ENCODE measurements at places on chromosomes 4 and X.

GRCh38 chr4:81919810-81920209 is 448.1 kb upstream of the RASGEF1B start:
- no peak for DNase-seq

DNA sequence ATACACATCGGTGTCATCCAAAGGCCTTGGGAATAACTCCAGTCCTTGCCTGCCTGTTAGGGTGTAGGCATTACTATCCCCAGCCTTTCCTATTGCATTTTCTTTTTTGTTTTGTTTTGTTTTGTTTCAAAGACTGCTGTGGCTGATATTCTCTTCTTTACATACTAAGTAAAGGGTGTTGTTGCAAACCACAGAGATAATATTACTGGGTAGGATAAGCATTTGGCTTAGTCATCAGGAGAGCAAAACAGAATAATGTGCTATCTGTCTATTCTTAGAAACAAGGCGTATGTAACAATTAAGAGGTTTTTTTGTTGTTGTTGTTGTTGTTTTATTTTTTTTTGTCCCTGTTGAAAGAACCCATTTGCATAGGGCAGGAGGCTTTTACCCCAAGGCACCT is 41.8 kb downstream of the UGT2B28 start:
- peak; percentile 21 for DNase-seq

- DNase-seq = no peak
Measured at GRCh38 chrX:13293700-13294099, 26.2 kb downstream of the ATXN3L start.

- DNase-seq = no peak
Measured at GRCh38 chr4:138409670-138410069, 167.5 kb upstream of the SLC7A11 start.

DNA sequence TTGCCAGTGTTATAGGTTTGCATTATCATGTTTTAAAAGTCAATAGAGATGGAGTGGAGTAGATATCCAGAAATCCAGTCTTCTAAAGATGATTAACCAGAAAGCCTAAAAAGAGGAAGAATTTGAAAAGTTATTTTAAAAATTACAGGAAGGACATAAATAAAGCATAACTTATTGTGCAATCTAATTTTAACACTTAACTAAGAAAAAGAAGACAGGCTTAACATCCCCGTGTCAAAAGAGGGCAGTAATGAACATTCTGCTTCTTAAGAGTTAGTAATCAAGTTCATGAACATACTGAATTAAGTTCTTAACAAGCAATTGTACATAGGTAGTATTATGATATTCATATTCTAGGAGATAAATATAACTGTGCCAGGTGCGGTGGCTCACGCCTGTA is 39.3 kb downstream of the ELF2 start:
- no peak for DNase-seq

DNA sequence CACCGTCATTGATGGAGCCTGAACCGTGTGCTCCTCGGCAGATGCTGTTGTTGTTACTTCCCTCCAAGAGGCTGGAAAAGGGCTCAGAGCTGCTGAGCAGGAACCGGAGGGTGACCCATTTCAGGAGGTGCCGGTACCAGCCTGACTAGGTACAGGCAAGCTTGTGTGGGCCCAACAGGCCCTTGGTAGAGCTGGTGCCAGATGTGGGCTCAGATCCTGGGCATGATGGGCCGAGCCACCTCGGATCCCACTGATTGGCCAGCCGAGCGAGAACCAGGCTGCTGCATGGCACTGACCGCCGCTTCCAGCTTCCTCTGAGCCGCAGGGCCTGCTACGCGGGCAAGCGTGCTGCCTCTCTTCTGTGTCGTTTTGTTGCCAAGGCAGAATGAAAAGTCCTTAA is 33.7 kb downstream of the NOP14 start:
- no peak for DNase-seq

GRCh38 chr4:94806376-94806775 is 48.6 kb downstream of the BMPR1B start:
- no peak for DNase-seq

GRCh38 chr4:24650849-24651640 is 66.7 kb upstream of the DHX15 start:
- no peak for DNase-seq

GRCh38 chr4:186787536-186787935 is 63.9 kb upstream of the FAT1 start:
- no peak for DNase-seq

DNA sequence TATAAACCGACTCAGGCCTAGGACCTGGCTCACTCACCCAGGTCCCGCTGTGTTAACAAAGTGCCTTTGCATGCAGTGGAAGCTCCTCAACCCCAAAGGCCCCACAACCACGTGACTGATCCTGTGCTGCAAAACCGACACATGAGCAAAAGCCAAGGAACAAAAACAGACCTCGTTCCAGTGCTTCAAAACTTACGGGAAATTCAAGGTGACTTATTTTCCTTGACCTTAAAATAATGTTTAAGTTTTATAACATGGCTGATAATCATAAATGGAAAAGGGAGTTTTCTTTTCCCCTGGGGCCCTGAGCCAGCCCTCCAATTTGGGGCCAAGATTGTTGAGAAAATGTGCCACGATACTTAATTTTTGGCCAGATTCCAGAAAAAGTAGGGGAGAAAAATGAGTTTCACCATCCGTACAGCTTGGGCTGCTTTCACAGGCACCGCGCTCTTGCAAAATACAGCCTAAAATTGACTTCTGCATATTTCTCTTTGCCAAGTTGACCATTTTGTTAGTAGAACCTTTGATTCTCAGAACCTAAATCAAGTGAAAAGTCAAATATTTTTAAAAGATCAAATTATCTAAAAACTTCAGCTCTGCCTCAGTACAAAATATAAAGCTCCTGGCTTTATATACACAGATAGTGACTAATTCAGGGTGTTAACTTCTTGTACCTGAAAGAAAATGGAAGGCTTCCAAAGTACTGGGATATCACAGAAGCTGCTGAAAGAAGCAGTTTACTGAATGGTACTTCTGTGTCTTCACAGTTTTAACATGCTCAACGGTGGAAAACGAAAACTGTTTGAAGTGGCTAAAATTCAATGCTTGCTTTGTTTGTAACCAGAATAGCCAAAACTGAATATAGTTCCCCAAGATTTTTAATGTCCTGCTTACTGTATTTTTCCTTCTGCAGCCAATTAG is 93.8 kb downstream of the APBB2 start:
- DNase-seq = no peak

DNA sequence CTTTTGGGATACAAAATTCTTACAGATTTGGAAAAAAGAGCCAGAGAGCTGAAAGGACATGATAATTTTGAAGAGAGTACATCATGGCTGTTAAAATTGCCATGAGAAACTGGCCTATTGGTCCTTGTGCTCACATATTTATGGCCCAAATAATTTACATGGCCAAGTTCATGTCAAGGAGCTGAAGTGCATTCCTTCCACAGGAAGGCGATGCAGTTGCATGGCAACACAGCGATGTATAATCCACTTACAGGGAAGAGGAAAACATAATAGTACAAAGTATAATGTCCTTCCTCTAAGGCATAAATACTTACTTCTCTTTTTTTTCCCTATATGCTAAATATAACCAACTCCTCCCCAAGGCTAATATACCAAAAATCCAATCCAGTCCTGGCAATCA is 914.5 kb upstream of the AGA start:
- DNase-seq = no peak

- DNase-seq = no peak
Measured at GRCh38 chr4:23991444-23991843, 101.6 kb upstream of the PPARGC1A start.

DNA sequence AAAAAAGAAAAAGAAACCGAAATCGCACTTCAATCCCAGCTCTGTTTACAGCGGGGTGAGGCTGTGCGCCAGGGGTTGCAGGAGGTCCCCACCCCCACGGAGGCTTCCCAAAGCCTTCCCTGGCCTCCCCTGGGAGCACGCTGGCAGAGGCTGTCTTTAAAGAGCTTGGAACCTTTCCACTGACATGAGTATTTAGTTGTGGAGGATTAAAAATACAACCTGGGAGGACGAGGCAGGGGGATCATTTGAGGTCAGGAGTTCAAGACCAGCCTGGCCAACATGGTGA is 69.1 kb downstream of the PPP2R2C start:
- DNase-seq = no peak

- DNase-seq = no peak
Measured at GRCh38 chr4:38139187-38139586, 179.0 kb downstream of the PTTG2 start.

- DNase-seq = no peak
Measured at GRCh38 chrX:2717312-2717711, 26.2 kb downstream of the CD99 start.

DNA sequence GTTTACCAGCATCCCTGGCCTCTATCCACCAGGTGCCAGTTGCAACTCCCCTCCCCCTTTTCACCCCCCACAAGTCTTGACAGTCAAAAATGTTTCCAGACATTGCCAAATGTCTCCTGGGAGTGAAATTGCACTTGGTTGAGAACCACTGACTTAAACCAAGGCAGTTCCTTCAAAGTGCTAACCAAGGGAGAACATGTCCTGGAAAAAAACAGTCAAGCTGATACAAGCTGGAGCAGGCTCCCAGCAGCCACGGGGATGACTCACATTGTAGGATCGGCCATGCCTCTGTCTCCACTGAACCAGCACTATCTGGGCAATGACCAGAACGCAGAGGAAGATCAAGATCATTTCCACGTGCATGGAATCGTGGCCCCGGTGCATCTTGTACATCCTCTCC is 11.4 kb downstream of the RNF175 start:
- DNase-seq = peak; percentile 74

GRCh38 chr4:176357359-176358082 is 37.8 kb downstream of the SPCS3 start:
- DNase-seq = no peak

GRCh38 chrX:114038358-114038757 is 545.5 kb upstream of the HTR2C start:
- no peak for DNase-seq

DNA sequence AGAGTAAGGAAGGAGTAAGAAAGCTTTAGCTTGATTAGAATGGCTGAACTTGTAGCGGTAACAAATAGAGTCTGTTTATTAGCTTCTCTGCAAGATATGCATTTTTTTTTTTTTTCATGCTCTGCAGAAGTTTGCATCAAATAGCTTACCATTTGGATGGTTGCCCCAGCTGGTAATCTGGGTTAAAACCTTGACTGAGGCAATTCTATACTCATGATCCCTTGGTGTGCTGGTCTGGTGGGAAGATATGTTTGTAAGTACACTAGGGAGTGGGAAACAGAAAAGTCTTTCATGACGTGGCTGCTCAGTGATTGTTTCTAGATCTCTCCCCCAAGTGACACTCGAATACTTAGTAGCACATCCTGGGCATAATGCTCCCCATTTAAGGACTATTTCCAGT is 32.1 kb downstream of the SEPTIN11 start:
- DNase-seq = no peak

DNA sequence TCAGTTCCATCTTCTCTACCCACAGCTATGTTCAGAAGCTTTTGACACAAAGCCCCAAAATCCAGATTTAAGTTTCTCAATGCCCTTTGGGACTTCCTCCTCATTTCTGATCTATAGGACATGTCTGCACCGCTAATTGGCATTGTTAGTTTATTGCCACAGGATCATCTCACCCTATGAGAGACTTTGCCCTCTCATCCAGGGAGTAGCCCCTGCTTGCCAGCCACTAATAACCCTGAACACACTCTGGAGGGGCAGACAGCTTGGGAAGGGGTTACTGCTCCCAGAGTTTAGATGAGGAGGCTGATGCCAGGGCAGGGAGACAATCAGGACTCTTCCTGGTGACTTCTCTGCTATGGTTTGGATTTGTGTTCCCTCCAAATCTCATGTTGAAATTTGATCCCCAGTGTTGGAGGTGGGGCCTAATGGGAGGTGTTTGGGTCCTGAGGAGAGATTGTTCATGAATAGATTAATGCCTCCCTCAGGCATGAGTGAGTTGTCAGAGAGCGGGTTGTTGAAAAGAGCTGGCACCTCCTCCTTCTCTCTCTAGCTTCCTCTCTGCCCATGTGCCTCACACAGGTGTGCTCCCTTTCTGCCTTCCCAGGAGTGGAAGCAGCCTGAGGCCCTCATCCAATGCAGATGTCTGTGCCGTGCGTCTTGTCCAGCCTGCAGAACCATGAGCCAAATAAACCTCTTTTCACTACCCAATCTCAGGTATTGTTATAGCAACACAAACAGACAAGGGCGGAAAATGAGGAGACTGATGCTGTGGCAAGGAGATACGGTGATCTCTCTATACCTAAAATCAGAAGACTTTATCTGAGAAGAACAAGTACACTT is 3.6 kb upstream of the SCARB2 start:
- DNase-seq = no peak

DNA sequence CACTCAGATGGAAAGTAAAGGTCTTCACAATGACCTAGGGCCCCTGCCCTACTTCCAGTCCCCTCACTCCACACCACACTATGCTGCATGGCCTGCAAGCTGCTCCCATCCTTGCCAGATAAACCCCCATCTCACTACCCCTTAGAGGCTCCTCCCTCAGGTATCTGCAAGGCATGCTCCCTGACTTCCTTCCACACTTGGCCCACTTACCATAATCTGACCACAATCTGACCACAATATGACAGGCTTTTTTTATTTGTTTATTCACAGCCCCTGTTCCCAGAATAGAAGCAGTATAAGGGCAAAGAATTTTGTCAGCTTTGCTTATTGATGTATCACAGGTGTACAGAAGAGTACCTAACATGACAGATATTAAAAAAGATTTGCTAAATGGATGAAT is 124.7 kb downstream of the CAMK2D start:
- DNase-seq = peak; percentile 19

- no peak for DNase-seq
Measured at GRCh38 chrX:10630320-10630719, 9.9 kb upstream of the MID1 start.

GRCh38 chrX:102934624-102935023 is 2.4 kb upstream of the RAB40AL start:
- peak; percentile 31 for DNase-seq

GRCh38 chr4:72446353-72447055 is 122.5 kb downstream of the ADAMTS3 start:
- no peak for DNase-seq

All from HFFc6 (cell line).